Fibroblast of skin of back (primary cell): ENCODE measurements at places on chromosomes 4 and X.

DNA sequence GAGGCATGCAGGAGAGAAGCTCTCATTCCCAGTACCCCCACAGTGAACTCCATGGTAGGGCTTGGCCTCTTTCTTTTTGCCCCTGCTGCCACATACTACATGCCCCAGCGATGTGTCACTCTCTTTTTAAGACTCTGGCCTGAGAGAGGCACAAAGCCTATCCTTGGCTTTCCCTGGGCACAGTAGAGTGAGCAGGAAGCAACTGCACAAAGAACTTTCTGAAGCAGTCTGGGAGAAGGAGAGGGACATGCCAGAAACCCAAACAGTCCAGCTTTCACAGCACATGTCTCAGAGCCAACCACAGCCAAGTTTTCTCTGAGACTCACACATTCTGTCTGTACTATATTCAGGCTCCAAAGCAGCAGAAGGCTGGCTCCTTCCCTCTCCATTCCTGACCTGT, 7.9 kb upstream of the NALF2 start:
- DNase-seq: no peak

GRCh38 chrX:39935411-39936064, 162.2 kb downstream of the BCOR start:
- peak; percentile 50 for DNase-seq

DNA sequence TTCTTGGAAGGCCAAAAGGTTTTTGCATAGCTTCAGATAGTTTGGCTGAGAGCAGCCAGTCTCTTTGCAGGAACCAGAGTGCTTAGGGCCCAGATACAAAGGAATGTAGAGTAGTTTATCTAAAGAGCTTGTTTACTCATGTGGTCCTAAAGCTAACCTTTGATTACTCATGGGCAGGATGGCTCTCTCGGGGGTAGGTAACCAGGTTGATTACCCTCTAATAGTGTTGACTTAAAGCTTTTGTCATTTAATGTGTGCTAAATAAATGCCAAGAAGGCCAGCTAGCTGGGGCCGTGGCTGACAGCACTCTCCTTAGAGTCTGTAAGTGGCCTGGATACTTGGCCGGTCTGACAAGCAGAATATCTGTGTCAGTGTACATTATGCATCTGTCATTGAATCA, 69.7 kb upstream of the MAGEB16 start:
- no peak for DNase-seq

DNA sequence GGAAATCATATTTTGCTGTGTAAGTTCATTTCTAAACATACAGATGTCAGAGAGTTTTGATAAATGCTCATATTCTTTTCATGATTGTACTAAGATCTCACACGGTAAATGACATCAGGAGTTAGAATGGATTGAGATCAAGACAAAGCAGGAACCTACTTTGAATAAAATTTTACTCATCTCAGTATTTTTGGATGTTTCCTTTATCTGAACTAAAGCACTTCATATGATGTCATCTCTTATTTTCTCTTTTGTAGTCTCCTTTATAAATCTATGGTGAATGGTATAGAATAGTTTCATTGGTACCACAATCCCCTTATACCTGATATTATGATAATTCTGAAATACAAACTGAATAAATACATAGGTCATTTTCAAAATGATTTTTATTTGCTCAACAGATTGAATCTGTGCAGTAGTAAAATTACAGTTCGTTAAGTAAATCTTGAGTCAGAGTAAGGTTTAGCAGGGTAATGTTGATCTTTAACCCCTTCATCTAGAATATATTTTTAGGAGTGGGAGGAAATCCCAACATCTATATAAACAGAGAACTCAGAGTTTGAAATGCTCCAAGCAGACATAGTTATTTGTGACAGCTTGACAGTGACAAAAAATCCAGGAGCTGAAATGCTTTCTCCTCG, 180.0 kb downstream of the MGST2 start:
- no peak for DNase-seq

- peak; percentile 79 for DNase-seq
Measured at GRCh38 chrX:72269671-72270251, 7.3 kb downstream of the RPS4X start.

DNA sequence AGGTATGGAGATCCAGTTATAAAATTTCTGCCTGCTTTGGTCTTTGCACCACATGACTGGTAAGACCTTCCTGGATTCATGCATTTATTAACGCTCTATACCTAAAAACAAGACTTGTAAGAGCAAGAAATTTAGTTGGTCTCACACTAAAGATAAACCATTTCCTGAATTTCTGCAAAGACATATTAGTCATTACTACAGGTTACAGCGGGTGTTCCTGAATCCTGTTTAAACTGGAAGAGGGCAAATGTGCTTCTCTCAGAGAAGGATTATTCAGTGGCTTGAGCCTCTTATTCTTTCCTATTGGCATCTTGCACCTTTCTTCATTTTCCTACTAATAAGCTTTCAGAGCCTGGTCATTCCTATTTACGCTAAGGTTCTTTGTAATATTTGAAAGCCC, 397.6 kb upstream of the TENM3 start:
- no peak for DNase-seq

GRCh38 chr4:81455897-81456296, 15.8 kb downstream of the RASGEF1B start:
- no peak for DNase-seq

- DNase-seq: no peak
Measured at GRCh38 chr4:12723849-12724447, 760.2 kb downstream of the RAB28 start.

DNA sequence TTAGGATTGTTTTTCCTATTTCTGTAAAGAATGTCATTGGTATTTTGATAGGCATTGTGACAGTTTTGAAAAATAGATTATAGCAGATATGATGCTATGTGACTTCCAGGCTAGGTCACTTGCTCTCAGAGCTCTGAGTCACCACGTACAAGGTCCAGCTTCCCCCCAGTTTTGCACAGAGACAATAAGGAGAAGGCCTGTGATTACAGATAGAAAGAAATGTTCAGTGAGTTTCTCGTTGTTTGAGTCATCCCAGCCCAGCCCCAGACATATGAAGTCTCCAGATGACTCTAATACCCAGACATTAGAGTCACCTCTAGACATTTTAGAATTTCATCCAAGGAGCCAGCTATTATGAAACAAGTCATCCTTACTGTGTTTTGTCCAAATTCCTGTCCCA, 57.2 kb downstream of the MFAP3L start:
- DNase-seq: peak; percentile 98

DNA sequence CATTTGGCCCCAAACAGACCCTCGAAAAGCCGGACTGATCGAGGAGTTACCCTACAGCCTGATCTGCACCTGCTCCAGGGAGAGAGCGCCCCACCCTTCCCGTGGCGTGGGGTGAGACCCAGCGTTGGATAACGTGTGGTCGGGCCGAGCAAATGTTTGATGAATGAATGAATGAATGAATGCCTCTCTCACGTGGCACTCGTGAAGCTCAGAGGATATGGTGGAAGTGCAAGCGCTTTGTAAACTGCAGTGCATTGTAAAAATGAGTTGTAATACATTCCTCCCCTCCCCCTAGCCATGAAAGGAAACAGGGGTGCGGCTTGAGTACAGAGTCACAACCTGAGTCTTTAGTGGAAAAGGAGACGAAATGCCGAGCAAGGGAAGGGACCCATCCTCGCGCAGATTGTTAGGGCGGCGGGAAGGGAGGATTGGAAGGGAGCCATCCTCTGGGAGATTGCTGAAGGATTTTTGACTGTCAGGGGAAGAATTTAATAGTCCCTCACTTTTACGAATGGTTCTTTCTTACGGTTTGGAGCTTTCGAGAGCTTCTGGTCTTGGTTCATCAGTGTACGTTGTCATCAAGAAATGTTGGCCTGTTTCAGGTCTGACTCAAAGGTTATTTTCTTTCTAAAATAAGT, 772 bp upstream of the FBXW7 start:
- peak; percentile 41 for DNase-seq

GRCh38 chrX:41289095-41289494, 44.9 kb upstream of the DDX3X start:
- DNase-seq: no peak

DNA sequence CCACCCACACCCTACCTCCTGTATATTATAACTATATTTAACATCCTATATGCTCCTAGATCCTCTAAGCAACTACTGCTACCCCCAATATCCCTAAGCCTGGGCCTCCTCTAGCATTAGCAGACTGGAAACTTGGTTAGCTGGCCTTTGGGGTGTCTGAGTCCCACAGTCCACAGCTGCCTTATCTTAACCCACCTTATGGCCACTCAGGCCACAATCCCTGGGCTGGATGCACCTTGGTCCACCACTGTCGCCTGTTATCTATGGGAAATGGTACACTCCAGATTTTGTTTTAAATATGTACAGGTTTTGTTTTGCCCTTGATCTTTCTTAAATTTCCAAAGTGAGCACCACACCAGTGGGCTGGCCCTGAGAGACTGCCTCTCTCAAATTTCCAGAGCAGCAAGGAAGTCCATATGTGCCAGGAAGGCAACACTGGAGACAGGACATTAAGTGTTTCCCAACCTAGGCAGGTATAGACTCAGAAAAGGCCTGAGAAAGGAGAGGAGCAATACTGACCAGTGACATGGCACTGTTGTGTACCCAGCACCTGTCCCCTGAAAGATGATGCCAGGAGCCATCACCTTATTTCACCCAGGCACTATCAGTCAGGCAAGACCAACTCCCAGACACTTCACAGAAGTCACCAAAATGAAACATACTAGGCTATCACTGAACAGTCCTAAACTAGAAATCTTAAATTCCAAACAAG, 921 bp downstream of the PFKFB1 start:
- DNase-seq: no peak

DNA sequence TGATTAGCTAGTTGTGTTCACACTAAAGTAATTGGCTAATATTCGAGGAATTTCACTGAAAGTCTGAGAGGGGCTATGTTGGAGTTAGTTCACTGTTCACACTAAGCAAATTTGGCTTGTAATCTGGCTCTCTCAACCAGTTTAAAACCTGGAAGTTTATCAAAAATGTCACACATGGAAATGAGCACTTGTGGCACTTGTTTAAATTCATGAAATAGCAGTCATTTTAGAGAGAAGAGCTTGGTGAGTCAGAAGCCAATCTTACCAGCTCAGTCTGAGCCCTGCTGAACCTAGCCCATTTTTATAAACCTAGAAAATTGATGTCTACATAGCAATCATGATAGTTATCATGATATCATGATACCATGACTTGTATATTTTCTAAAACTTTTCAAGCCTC, 90.7 kb upstream of the JADE1 start:
- DNase-seq: peak; percentile 82

DNA sequence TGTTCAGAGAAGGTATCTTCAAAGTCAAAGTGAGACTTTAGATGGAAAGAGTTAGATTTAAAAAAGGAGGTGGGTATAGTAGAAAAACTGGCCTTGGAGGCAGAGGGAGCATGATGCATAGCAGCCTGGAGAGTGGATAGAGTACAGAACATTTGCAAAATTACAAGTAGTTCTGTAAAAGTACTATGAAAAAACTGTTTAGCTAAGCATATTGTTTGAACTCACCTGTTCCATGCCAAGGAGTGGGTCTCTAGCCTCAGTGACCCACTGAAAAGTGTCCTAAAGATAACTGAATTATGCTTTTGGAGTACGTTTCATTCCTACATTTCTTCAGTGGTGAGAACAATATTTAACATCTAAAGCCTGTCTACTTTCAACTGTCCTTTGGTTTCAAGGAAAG, 218.9 kb downstream of the NAP1L3 start:
- no peak for DNase-seq

- DNase-seq: peak; percentile 77
Measured at GRCh38 chr4:175469514-175469913, 342.6 kb downstream of the GPM6A start.

DNA sequence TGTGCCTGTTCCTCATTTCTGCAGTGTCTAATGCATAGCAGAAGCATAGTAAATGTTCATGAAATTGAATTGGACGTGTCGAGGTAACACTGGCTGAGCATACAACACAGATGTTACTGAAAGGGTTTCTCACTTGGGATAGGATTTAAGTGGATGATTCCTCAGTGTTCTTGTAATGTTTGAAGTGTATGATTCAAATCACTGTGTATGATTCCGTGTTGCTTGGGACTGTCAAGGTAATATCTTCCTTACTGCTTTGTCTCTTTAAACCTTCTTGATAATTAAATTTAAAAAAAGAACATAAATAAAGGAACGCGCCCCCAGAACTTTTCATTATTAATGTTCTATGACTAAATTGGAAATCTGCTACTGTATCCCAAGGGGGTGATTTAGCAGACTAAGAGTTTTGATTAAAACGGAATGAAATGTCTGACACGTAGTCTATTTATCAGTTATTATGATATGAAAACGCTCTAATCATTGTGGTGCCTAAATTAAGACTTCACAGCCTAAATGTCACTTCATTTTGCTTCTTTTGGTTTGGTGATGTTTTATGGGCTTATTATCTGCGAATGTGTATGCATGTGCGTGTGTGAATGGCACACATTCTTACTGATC, 696.9 kb upstream of the EPHA5 start:
- no peak for DNase-seq

GRCh38 chrX:115948018-115948923, 222.3 kb upstream of the AGTR2 start:
- no peak for DNase-seq

DNA sequence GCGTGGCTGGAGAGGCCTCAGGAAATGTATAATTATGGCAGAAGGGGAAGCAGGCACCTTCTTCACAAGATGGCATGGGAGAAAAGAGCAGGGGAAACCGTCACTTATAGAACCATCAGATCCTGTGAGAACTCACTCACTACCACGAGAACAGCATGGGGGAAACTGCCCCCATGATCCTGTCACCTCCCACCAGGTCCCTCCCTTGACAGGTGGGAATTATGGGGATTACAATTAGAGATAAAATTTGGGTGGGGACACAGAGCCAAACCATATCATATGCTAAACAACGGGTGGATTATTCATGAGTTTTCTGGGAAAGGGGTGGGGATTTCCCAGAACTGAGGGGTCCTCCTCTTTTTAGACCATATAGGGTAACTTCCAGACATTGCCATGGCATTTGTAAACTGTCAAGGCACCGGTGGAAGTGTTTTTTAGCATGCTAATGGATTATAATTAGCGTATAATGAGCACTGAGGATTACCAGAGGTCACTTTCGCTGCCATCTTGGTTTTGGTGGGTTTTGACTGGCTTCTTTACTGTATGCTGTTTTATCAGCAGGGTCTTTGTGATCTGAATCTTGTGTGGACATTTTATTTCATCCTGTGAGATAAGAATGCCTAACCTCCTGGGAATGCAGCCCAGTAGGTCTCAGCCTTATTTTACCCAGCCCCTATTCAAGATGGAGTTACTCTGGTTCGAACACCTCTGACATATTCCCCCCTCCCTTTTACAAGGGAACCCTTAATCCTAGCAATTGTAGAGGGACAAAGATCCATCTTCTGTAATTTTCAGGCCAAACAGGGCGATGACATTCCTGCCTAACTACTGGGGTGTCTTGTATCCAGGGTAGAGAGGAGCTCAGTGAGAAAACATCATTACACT, 27.6 kb upstream of the ZNF81 start:
- DNase-seq: no peak
